ENCODE measurements at places on chromosomes 2 and 18.

DNA sequence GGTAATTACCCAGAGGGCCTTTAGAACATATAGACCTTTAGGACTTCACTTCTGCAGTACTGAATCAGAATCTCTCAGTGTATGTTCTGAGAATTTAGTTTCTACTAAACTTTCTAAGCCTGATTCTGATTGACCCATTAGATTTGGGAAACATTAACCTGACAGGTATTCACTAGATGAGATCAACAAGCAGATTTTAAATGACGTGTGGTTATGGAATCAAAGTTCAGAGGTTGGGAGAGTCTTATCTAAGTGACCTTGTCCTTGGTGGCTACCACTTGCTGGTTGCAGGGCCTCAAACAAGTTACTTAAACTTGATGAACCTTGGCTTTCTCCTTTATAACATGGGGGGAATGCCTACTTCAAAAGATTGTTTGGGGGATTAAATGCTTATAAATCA lies 198.7 kb downstream of the PDE11A start:
- DNase-seq, result no peak

GRCh38 chr2:157181234-157181633 lies 76.3 kb upstream of the GALNT5 start:
- no peak for DNase-seq

GRCh38 chr18:55588111-55588869 lies at the start of gene TCF4:
Gene TCF4, minus strand, starts transcription at chr18:55588192. Its CDS starts 1,076 bp downstream, at chr18:55587116.
- no peak for DNase-seq

DNA sequence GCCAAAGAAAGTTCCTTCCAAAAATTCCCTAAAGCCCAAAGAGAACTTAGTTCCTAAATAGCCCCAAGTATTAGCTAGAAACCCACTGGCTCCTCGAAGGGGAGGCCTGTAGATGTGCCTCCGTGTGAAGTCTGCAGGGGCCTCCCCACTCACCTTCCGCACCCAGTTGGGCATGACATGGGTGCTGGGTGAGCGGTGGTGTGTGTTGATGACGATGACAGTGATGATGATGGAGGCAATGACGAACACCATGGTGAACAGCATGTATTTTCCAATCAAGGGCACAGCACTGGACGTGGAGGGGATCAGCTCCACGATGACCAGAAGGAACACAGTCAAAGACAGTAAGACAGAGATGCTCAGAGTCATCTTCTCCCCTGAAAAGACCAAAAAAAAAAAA lies 14.5 kb downstream of the CHRNA1 start:
- no peak for DNase-seq

DNA sequence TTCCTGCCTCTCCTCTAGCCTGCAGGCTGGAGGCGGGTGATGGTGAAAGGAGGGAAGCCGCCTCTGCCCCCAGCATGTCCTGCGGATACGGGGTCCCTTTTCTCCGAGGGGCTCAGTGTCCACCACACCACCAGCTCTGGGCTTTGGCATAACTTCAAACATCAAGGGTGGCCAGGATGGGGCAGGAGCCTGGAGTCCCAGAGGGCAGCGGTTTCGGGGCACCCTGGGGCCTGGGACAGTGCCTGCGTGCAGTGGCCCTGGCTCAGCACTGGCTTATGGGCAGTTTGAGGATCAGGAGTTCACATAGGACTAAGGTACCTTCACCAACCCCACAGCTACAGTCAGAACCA lies 85.5 kb upstream of the GPC1 start:
- DNase-seq, result no peak

DNA sequence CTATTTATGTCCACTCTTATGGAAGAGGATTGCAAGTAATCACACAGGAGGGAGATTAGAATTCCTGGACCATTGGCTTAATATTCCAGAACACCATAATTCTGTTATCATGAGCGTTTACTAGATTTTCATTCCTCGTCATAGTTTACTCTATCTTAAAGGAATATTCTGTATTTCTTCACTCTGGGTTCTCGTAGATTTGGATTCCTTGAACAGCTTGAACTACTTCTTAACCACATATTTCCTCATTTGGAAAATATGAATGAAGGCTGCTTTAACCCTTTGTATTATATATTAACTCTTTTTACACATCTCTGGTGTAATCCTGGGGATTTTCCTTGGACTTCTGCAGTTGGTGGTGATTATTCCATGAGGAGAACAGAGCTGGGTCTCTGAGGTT lies 46.3 kb upstream of the CCBE1 start:
- no peak for DNase-seq

DNA sequence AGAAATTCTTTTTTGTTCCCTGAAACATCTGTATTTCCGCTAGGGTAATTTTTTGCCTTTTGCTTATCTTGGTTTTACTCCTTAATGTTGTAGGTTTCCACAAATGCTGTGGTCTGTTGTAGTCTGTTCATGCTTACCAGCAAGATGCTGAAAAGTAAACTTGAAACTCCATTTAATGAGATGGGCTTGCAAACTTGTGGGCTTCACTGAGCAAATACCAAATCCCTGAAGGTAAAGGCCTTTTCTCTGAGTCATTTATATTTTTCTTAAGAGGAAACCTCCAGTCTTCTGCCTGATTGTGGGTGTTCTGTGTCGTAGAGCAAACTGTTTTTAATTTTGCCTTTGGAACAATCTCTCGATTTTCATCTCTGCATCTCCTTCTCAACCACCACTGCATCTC lies 9.3 kb downstream of the SP140 start:
- no peak for DNase-seq

- DNase-seq, result no peak
Observed at GRCh38 chr2:11279398-11279797, 65.0 kb downstream of the ROCK2 start.

GRCh38 chr2:71947809-71948208 lies 199.9 kb downstream of the CYP26B1 start:
- DNase-seq, result no peak

GRCh38 chr2:10826026-10826425 lies 13.4 kb upstream of the PDIA6 start:
- DNase-seq, result no peak

GRCh38 chr18:35624146-35624545 lies 42.6 kb downstream of the GALNT1 start:
- no peak for DNase-seq

GRCh38 chr2:45814488-45814887 lies 163.0 kb downstream of the PRKCE start:
- no peak for DNase-seq

DNA sequence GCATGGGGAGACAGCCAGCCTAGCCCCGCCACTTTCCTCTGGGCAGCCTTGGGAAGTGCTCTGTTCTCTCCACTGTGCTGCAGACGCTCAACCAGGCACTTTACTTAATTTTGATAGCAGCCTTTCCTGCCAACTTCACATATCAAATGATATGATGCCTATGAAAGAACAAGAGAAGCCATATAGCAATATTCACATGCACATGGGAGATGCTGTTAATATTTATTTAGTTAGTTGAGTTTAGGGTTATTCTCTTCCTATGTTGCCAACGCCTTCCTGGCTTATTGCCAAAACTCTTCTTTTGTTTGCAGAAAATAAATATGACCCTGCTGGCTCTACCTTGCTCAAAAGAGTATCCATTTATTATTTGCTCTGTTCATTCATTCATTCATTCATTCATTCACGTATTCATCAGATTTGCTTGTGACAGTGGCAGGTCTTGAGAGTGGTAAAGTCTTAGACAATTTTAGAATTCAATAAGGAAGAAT lies 99.3 kb downstream of the GATA6 start:
- DNase-seq, result no peak

- no peak for DNase-seq
Observed at GRCh38 chr18:21444465-21445212, 155.9 kb downstream of the ESCO1 start.

GRCh38 chr18:32333781-32334180 lies 136.9 kb downstream of the GAREM1 start:
- no peak for DNase-seq

DNA sequence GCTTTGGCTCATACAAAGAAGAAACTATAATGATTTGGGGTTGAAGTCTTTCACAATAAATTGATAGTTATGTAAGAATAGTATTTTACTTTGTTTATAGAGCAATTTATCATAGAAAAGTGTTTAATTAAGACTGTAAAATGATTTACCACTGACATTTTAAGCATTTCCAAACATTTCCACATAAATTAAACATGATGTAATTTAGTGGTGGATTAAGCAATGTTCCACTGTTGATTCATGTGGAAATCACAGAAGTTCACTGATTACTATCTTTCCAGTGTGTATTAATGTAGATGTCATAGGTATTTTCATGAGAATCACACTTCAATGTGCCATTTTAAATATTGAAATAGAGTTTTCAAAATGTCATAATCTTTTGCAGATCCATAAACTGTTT lies 40.1 kb upstream of the GRB14 start:
- DNase-seq, result no peak

- no peak for DNase-seq
Observed at GRCh38 chr18:5608846-5609245, 65.0 kb upstream of the EPB41L3 start.

GRCh38 chr2:44186810-44187209 lies 18.1 kb downstream of the PPM1B start:
- no peak for DNase-seq

- DNase-seq, result no peak
Observed at GRCh38 chr2:192243488-192243887, 48.8 kb upstream of the TMEFF2 start.

- no peak for DNase-seq
Observed at GRCh38 chr2:177188482-177189469, 23.8 kb upstream of the HNRNPA3 start.

DNA sequence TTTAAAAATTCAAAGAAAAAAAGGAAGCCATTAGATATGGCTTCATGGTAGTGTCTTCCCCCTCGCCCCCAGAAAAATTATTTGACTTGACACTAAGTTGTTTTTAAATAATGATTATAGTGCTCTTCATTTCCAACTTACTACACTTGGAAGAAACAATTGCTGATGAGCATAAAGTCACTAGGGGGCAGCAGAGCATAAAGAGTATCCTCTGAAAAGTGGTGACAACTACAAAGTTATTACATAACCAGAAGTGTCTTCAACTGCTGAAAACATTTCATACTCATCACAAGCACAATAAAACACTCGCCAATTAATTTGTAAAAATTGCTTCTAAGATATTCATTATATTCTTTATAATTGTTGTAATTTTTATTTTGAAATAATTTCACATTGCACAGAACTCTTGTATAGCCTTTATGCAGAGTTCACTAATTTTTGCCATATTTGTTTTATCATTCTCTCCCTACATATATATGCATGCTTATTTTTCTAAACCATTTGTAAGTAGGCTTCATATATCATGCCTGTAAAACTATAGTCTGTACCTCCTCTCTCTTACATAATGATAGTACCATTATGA lies 54.9 kb downstream of the EXOC6B start:
- DNase-seq, result peak; percentile 19

DNA sequence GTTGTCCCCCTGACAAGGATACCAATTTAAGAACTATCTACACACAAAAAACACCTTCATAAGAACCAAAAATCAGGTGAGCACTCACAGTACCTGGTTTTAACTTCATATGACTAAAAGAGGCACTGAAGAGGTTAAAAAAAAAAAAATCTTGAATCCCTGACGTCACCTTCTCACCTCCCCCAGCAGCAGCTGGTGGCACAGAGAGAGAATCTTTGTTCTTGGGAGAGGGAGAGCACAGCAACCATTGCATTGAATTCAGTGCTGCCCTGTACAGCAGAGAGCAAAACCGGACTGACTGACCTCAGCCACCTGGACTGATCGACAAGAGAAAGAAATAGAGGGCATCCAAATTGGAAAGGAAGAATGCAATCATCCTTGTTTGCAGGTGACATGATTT lies 566.0 kb downstream of the TMX3 start:
- DNase-seq, result no peak

DNA sequence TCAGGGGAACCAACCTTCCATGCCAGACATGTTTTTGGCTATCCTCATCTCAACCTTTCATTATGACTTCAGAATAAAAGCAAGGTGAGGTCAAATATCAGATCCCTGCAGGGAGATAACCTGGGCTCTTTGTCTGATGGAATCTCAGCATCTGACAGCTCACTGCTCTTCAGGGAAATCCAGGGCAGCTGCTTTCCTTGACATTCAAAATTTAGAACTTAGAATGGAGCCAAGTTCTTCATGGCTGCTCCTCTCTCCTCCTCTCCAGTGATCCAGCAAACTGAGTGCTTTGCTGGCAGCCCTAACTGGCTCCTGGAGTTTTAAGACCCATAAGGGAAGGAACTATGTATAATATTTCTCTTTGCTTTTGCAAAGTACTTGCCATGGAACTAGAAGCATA lies 716.3 kb downstream of the TSN start:
- no peak for DNase-seq

DNA sequence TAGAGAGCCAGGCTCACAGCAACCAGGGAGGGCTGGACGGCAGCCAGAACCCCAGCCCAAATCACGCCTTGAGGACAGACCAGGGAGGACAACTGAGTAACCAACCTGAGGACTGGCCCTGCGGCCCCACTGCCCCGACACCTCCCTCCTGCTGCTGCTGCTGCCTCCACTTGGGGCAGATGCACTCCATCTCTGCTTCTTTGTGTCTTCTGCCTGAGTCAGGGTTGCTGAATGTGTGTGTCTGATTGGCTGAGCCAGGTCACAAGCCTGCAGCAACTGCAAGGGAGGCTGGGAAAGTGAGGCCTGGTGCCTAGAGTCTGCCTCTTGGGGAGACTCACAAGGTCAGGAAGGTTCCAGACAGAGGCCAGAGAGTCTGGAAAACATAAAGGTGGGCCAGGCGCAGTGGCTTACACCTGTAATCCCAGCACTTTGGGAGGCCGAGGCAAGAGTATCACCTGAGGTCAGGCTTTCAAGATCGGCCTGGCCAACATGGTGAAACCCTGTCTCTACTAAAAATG lies 83.4 kb downstream of the ZFP36L2 start:
- no peak for DNase-seq

GRCh38 chr2:191245869-191246531 lies 796 bp downstream of the MYO1B start:
- DNase-seq, result peak; percentile 4

DNA sequence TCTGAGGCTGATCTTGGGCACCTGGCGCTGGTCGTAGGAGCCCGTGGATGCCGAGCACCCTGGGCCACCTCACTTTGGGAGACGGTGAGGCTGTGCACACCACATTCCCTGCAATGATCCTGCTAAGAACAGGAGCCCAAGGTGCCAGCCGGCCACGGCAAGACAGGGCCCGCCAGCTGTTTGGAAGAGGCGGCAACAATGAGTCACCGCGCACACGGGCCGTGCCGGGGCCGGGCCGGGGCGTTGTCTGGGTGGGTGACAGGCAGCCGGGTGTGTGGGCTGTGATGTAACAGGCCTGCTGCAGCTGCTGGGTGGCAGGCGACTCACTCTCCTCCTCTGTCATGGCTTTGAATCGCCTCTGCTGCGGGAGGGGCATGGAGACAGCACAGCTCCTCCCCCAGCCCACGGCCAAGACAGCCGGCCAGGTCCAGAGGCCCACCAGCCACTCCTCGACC lies 49.7 kb upstream of the ODC1 start:
- peak; percentile 9 for DNase-seq

- no peak for DNase-seq
Observed at GRCh38 chr2:47558768-47559684, 156.1 kb downstream of the MSH2 start.

GRCh38 chr18:74534150-74534969 lies at the start of gene CNDP1:
Gene CNDP1, plus strand, starts transcription at chr18:74534500. Its CDS starts 168 bp downstream, at chr18:74534668.
- DNase-seq, result no peak

Data from stimulated activated CD4-positive, alpha-beta T cell treated with anti-CD3 and anti-CD28 coated beads, Interleukin-1b, Interleukin-23, amount 100 ng/mL, for 1 hour (primary cell).